ENCODE measurements at places on chromosomes 6 and 20.

DNA sequence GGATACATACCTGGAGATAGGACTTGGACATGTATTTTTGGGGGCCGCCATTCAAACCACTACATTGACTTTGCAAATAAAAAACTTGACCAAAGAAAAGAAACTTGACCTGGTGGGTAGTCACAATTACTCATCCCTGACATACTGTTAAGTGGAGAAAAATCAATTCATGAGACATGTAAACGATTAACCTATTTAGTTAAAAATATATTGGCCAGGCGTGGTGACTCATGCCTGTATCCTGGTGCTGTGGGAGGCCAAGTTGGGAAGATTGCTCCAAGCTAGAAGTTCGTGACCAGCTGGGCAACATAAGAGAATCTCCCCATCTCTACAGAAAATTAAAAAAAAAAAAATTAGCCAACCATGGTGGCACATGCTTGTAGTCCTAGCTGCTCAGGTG is 2.5 kb upstream of the SRSF12 start:
- no peak for DNase-seq

DNA sequence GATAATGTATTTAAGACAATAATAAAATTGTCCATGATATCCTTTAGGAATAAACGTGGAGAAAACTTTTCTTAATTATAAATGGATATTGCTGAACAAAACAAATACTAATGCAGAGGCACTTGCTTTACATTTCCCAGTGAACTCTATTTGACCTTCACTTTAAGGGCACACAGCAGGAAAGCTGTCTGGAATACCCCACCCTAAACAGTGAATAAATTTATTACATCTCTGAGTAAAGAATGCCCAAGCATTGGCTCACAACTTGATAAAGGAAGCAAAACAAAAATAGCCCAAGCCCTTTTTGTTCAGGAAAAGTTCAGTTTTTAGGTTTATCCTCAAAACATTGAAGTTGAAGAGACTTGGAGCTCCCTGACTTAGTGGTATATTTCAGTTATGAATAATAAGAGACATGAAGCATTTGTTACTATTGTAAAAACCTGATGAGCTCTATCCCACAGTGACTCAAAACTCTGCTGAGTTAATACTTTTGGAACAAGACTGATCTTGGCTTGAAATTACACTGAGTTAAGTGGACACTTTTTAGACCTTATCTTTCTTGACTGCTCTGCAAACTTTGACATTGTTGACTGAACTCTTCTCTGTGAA is 353.9 kb downstream of the BCKDHB start:
- no peak for DNase-seq

DNA sequence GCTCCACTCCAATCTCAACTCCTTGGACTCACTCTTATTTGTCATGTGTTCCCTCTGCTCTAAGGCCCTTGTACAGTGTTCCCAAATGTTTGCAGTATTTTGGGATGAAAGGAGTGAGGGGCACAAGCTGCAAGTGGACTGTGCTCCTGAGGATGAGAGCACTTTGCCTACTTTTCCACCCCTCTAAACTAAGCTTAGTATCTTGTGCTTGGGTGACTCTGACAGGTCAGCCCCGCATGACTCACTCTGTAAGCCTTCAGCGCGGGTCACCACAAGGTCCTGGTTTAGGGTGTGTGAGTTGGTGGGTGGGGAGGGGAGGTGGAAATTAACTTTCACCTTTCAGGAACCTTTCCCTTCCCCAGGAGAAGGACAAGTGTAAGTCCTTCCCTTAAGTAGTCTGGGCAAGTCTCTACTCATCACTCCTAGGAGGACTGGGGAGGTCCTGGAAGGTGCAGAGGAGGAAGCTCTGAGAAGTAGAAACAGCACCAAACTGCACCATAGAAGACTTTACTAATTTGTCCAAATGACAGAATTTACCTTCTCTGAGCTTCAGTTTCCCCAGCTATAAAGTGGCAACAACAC is 68.8 kb upstream of the EPB41L1 start:
- DNase-seq = no peak

GRCh38 chr20:59743767-59744485 is 139.6 kb downstream of the PHACTR3 start:
- no peak for DNase-seq

GRCh38 chr6:137799950-137800568 is 67.0 kb upstream of the TNFAIP3 start:
- no peak for DNase-seq

- no peak for DNase-seq
Observed at GRCh38 chr6:111992851-111993250, 61.1 kb upstream of the CCN6 start.

- no peak for DNase-seq
Observed at GRCh38 chr6:15922510-15923250, 206.2 kb upstream of the MYLIP start.
